NCI-H460 (cell line): ENCODE measurements at places on chromosomes 1 and 21.

DNA sequence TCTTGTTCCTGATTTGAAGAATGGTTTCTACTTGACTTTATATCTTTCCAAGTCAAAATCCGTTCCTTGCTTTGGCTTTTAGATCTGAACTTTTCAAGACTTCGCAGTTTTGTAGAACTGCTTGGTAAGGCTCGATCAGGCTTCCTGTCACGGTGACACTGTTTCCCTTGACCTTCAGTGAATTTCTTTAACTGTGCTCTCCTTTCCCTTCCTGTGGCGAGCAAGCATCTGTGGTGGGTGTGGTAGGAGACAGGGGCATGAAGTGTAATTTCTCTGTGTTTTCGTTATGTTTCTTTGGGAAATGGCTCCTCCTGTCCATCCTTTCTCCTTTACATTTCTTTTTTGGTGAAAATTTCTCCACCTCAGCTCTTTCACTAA lies 10.4 kb downstream of the STYXL2 start:
- no peak for DNase-seq

GRCh38 chr1:111768023-111768422 lies 12.3 kb downstream of the DDX20 start:
- DNase-seq: no peak

DNA sequence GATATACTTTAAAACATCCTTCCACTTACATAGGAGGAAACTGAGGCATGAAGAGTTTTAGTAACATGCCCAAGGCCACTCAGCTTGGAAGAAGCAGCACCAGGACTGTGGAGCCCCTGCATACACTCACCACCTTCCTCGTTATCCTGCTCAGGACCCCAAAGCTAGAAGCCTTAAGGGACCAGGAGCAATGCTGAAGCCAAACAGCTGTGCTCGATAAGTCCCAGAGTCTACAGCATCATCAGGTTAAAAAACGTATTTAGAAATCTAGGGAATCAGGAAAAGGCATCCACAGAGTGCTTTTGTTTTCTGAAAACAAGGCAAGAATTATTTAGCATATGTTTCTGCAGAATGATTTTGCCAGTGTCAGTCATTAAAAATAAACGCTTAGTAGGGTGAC lies 301.7 kb upstream of the ESRRG start:
- DNase-seq: no peak

DNA sequence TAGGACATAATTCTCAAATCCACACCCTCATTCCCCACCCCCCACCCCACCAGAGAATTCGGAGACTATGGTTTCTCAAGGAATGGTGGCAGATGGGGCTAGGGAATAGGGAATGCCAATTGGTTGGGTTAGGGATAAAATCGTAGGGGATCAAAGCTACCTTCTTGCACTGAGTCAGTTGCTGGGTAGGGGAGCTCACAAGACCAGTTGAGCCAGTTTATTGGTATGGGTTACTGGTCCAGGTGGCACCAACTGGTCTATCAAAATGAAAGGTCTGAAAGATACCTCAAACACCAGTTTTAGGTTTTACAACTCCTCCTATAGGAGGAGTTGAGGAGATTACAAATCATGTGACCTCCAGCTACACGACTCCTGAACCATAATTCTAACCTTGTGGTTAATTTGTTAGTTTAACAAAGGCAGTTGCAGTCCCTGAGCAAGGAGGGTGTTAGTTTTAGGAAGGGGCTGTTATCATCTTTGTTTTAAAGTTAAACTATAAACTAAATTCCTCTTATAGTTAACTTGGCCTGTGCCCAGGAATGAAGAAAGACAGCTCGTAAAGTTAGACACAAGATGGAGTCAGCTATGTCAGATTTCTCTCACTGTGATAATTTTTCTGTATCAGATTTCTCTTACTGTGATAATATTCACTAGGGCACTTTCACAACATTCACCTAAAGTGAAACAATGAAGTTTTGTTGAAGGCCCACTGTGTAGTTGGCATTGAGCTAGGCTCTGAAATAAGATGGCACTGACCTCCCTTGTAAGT lies 2.5 kb downstream of the SHISAL2A start:
- DNase-seq: no peak

- no peak for DNase-seq
These were observed 1.7 kb upstream of the DUSP10 start for GRCh38 chr1:221743416-221744208.

DNA sequence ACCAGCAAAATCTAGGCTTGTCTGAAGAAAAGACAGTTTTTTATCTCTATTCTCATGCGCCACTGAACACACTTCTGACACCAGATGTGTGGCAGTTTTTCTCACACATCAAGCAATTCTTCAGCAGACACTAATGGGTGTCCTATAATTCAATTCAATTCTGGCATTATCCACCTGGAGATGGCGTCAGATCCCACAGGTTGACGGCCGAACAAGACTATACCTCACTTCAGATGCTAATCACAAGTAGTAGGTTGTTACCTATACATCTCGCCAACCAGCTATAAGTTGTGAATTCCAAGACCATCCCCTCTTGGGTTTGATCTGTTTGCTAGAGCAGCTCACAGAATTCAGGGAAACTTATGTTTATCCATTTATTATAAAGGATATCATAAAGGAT lies 89.9 kb upstream of the ARTN start:
- peak; percentile 40 for DNase-seq

DNA sequence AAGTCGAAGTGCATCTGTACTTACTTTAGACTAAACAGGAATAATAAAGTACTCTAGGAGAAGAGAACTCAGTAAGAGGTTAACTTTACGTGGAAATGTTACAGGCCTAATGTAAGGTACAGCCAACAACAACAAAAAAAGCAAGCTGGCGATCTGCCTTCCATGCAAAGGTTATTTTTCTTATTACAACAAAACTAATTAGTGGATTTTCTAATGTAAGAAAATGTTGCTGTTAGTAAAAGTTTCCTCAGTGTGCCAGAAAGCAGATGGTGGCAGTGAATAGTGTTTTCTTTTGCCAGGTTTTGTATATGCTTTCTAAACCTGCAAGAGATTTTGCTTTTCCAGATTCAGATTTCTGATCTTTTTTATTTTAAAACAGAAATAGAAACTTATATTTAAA lies 179.2 kb downstream of the NFIA start:
- DNase-seq: no peak

GRCh38 chr21:31875496-31876015 lies 2.7 kb downstream of the HUNK start:
- no peak for DNase-seq

DNA sequence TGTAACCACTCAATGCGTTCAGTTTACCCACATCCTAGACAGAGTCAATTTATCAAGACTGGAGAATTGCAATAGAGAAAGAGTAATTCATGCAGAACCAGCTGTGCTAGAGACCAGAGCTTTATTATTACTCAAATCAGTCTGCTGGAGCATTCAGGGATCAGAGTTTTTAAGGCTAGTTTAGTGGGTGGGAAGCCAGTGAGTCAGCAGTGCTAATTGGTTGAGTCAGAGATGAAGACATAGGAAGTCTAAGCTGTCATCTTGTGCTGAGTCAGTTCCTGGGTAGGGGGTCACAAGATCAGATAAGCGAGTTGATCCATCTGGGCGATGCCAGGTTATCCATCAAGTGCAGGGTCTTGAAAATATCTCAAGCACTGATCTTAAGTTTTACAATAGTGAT lies 499.6 kb downstream of the MRPL39 start:
- peak; percentile 9 for DNase-seq

GRCh38 chr1:7912743-7913557 lies 27.7 kb downstream of the TNFRSF9 start:
- DNase-seq: no peak

GRCh38 chr1:98369463-98369862 lies 292.1 kb upstream of the SNX7 start:
- DNase-seq: no peak

GRCh38 chr21:42262831-42263231 lies 43.9 kb downstream of the ABCG1 start:
- peak; percentile 16 for DNase-seq

DNA sequence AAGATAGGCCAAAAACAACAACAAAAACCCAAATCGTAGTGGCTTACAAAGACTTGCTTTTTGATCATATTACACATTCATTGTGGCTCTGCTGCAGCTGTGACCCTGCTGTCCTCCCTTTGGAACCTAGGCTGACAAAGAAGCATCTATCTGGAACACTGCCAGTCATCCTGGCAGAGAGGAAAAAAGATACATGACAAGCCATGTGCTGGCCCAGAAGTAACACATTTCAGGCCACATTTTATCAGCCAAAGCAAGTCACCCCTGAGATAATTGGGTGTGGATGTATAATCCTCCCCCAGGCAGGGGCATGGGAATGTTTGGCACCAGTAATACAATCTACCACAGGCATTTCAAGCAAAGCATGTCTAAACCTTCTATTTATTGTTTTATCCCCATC lies 37.2 kb upstream of the AGO1 start:
- DNase-seq: no peak

GRCh38 chr1:55927702-55928290 lies 651.6 kb downstream of the PLPP3 start:
- DNase-seq: no peak

- no peak for DNase-seq
These were observed 175.4 kb downstream of the HS2ST1 start for GRCh38 chr1:87089823-87090222.

DNA sequence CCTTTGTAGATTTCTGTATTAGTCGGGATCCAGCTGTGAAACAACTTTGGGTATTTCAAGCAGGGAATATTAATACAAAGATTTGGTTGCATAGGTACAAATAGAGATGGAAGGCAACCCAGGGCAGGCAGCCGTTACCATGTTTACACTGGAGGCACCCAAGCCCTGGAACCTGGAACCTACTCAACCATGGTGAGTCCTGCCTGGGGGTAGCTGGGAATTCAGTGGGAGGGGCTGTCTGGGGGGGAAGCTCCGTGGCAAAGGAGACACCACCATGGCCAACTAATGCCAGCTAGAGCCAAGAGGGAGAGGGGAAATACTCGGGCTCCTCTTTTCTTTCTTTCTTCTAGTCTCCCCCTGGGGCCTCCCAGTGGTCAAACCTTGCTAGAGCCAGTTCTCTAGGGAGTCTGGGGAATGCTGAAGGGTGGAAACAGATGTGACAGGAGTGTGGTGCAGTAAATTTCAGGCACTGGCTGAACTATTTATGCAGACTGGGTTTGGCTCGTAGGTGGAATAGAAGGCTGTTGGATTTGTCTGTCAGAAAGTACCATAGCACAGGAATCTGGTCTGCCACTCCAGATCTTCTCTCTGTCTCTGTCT lies 91.9 kb upstream of the CACNA1E start:
- DNase-seq: no peak

DNA sequence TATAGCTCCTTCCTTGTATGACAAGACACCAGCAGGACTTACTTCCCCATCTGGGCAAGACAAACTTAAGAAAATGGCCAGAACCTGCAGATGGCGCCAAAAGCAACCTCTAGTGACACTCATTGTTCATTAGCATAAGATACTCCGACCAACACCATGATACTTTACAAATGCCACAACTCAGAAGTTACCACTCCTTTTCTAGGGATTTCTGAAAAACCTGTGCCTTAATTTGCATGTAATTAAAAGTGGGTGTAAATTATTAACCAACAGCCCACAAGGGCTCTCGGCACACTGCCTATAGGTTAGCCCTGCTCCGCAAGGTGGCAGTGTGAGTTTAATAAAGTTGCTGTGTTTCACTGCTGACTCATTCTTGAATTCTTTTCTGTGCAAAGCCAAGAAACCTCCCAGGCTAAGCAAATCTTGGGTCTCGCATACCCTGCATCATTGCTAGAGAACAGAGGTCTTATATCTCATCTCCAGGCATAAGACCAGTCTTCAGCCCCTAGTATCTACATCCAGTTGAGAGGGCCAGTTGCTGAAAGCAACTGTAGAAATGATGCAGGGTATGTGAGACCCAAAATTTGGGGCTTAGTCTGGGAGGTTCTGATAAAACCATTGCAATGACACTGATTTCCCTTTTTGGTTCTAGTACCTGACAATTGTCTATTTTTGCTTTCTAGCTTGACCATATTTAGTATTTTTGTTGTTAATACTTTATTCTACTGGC lies 86.4 kb downstream of the FAF1 start:
- peak; percentile 63 for DNase-seq

DNA sequence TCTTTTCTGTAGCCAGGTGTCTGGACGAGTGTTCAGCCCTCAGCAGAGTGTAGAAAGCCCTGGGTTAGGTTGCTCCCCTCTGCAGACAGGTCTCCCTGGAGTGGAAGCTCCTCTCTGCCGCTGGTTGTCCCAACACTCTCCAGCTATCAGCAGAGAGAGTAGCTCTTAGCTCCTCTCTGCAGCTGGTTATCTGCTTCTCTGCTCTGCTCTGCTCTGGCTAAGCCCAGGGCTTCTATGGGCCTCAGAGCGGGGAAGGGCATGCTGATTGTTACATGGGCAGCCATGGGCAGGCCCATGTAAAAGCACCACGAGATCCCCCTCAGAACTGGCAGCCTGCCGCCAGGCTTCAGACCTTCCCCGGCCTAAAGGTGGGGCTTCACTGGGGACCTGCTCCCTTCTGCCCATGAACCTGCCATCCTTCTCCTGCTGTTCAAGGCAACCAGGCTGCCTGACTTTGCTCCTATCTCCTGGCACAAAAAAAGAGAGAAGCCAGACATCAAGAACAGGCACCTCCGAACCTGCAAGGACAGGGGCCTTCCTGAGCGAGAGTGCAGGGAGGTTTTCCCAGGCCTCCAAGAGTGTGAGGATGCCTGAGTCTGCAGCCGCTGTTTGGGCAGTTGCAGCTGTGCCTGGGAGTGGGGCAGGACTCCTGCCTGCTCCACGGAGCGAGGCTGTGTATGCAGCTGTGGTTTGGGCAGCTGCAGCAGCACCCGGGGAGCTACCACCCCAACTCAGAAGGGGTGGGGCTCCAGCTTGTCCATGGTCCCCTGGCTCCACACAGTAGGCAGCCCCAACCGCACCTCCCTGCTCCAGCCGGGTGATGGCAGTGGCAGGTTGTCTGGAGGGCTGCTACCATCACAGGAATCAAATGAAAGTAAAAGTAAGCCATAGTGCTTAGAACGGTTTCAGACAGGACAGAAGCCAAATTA lies 973.7 kb downstream of the LTN1 start:
- DNase-seq: peak; percentile 23

DNA sequence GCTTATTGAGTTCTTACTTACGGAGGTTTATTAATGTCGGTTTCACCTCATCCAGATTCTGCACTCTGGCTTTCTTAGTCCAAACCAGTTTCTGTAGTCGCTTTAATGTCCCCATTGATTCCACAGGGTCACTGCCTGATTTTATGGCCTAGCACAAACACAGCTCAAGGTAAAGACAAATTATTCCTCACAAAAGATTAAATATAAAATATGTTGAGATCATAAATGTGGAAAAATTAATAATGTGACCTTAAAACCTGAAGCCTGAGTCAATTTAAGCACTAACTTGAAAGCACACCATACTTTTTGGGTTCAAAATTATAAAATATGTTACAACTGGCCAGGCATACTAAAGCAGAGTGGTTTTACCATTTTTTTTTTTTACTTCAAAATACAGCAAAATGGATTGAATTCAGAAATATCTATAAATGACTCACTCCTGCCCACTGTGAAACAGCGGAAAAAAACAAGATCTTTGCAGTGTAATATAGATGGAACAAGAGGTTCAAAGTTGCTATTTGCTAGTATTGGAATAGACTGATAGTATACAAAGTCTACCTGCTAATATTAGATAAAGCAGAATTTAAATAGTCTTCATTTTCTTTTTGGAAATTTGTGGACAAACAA lies 37.6 kb upstream of the SAMSN1 start:
- DNase-seq: no peak
